ENCODE measurements at places on chromosomes 2 and 18. TPM values are rescaled to one million over a fixed set of nuclear protein-coding genes. Genes with fewer than 3 reads are reported as not detected.
A peak's percentile ranks its signal among the peaks of the same experiment; 100 is the strongest.

DNA sequence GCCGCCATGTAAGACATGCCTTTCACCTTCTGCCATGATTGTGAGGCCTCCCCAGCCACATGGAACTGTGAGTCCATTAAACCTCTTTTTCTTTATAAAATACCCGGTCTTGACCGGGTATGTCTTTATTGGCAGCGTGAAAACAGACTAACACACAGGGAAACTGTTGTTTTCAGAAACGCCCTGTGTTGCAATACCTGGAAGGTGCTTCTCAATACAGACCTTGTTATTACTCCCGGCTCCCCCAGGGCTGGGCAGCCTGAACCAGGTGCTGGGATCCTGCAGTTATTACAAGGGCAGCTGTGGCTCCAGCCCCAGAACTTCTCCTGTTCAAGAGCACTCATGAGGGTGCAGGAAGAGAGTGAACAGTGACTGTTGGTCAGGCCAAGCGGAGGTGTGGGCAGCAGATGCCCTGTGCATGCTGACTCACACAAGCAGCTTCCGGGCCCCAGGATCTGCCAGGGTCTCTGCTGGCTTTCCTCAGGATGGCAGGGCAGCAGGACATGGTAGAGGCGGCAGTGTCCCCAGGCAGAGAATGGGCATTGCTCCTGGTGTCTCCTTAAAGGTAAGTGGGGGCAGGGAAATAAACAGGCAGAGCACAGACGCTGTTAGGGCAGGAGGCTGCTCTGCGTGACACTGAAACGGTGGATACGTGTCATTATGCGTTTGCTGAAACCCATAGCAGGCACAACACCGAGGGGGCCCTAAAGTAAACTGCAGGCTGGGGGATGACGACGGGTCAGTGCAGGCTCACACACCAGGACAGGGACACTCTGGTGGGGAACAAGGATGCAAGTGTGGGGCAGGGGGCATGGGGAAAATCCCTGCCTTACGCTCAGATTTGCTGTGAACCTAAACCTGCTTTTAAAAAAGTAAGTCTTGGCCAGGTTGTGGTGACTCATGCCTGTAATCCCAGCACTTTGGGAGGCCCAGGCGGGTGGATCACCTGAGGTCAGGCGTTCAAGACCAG lies 89.1 kb downstream of the NDUFA10 start:
- DNase-seq: no peak

GRCh38 chr18:10750191-10751035 lies 224.6 kb downstream of the NAPG start:
- DNase-seq: no peak

GRCh38 chr2:157596992-157597681 lies 31.5 kb downstream of the ACVR1C start:
- DNase-seq: peak; percentile 39

- no peak for DNase-seq
These were observed 182.1 kb downstream of the ETAA1 start for GRCh38 chr2:67579216-67579615.

GRCh38 chr18:49625021-49625691 lies 63.3 kb downstream of the LIPG start:
- DNase-seq: no peak

DNA sequence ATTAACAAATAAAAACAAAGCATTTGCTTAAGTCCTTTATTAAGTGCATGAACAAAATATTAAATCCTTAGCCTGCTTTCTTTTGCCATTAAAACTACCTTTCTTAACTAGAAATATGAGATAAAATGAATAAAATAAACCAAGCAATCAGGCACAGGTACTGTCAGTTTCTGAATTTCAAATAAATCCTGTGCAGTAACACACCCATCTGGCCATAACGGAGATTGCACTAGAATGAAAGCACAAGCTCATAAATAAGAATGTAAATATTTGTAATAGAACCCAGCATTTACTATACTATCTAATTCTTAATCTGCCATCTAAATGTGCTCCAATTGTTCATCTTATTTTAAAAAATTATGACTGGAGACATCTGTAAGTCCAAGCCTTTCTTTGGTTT lies 31.9 kb downstream of the PRKRA start:
- no peak for DNase-seq

GRCh38 chr2:172397148-172397834 lies 30.1 kb upstream of the ITGA6 start:
- no peak for DNase-seq

DNA sequence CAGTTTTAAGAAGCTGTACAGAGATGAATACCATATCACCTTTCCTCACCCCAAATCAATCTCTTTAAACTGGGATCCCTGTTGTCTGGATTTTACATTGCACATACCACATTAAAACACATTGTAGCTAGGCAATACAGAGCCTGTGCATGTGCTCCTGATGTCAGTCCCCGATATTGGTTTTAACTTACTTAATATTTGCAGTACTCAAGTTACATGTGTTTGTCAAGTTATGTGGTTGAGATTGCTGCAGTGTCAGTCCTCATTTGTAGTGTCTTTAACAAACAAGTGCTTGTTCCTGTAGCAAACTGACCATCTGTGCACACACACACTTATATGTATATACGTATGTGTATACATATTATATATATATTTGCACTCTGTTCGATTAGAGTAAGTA lies 10.4 kb upstream of the UBE2E3 start:
- no peak for DNase-seq

The GMCL1 gene
- 21.9 TPM for polyA plus RNA-seq

The TMEM182 gene
- 7.3 TPM for polyA plus RNA-seq

The LIPG gene
- polyA plus RNA-seq: not detected

The AKAIN1 gene
- polyA plus RNA-seq: not detected

The NT5DC4 gene
- polyA plus RNA-seq: not detected

The LAMA1 gene
- not detected for polyA plus RNA-seq

The SPOPL gene
- 8.0 TPM for polyA plus RNA-seq
